Occipital lobe (tissue), 3 donors: ENCODE measurements at places on chromosomes 16 and 17. TPM values are rescaled to one million over a fixed set of nuclear protein-coding genes. Genes with fewer than 3 reads are reported as not detected.
A peak's percentile ranks its signal among the peaks of the same experiment; 100 is the strongest.

DNA sequence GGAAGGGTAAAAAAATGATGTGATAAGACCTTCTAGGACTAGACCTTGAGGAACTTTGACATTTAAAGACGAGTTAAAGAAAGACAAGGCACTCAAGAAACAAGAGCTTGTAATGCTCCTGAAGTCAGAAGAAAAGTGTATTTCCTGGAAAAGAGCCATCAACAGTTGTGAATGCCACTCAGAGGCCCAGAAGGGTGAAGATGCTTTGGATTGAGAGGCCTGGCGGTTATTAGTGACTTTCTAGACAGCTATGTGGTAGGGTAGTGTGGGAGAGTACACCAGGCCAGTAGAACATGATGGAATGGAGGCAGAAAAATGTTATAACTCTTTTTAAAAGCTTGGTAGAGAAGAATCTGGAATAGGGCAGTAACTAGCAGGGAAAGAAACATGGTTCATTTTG lies 34.1 kb upstream of the ANKFN1 start:
- no peak for DNase-seq

DNA sequence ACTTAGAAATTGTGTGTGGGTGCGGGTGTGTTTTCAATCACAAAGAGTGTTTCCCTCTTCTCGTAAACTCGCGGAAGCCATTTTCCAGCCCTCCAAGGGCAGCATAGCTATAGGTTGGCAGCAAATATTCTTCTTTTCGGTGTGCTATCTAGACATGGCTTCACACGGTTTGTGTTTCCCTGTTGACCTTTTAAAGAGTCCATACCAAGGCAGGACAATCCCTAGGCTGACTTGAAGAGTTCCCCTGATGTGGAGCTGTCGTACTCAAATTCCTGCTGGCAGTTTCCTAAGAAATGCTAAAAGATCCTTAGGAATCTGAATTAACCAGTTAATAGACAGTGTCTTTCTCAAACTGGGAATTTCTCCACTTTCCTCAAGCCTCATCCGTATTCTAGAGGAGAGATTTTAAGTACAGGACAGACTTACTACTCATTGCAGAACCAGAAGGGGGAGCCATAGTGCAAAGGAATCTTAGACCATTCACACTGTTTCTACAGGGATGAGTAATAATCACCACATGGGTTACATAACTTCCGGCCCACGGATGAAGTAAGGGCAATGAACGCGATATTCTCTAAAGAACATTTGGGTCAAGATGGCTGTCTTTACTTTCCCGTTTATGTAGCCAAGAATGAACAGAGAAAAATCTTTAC lies 288.6 kb upstream of the ELAC2 start:
- DNase-seq, result no peak

GRCh38 chr16:31005350-31006085 lies 4.9 kb downstream of the STX1B start:
- no peak for DNase-seq

GRCh38 chr16:2710711-2711231 lies 9.3 kb downstream of the PRSS27 start:
- peak; percentile 81 for DNase-seq

SDR42E2 gene
- total RNA-seq, result not detected

- no peak for DNase-seq
These were observed 133.2 kb upstream of the SOX9 start for GRCh38 chr17:71987634-71988033.

ANKRD11 gene
- total RNA-seq, result 27.5 TPM

DNA sequence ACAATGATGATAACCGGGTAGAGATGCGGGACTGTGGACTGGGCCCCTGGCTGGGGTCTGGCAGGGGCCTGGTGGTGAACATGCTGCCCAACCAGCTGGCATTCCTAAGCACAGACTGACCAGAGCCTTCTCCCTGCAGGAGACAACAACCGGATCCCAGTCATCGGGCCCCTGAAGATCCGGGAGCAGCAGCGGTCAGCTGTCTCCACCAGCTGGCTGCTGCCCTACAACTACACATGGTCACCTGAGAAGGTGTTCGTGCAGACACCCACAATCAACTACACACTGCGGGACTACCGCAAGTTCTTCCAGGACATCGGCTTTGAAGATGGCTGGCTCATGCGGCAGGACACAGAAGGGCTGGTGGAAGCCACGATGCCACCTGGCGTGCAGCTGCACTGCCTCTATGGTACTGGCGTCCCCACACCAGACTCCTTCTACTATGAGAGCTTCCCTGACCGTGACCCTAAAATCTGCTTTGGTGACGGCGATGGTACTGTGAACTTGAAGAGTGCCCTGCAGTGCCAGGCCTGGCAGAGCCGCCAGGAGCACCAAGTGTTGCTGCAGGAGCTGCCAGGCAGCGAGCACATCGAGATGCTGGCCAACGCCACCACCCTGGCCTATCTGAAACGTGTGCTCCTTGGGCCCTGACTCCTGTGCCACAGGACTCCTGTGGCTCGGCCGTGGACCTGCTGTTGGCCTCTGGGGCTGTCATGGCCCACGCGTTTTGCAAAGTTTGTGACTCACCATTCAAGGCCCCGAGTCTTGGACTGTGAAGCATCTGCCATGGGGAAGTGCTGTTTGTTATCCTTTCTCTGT lies 5.1 kb upstream of the SLC7A6 start:
- DNase-seq, result no peak

DNA sequence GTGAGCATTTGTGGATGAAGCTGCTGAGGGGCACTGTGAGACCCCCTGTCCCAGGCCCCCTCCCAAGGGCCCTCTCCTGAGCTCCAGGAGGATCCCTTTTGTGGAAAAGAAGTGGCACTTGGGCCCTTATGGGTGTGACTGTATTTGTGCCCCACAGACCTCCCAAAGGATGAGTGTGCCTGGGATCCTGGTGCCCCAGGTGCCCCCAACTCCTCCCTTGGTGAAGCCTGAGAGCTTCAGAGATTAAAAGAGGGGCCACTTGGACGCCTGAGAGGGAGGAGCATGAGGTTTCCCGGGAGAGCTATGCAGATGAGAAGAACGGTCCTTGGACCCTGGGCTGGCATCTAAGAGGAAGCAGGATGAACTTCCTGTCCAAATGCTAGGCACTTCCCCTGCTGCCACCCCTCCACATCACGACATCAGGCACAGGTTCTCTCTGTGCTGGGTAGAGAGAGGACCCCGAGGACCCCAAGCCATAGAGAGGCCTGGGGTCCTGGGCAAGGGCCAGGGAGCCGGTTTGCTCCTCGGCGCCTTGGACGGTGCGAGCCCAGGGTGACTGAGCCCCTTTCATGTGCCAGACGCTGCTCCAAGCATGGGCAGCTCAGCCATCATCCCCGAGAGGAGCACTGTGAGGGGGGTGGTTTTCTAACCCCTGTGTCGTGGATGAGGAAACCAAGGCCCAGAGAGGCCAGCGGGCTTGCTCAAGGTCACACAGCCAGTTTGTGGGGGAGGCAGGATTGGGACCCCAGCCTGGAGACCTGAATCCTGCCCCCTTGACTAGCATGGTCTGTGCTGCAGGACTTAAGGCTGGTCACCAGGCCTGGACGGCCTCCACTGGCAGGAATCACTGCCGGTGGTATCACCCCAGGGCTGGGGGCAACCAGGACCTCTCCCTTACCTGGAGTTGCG lies 5.6 kb upstream of the ADAM11 start:
- no peak for DNase-seq

- DNase-seq, result no peak
These were observed 571 bp upstream of the USP10 start for GRCh38 chr16:84699147-84699711.

ELMO3 gene
- total RNA-seq, result 0.16 TPM

- DNase-seq, result no peak
These were observed 787 bp downstream of the ZFPM1 start for GRCh38 chr16:88453611-88454522.

- peak; percentile 82 for DNase-seq
These were observed 1.5 kb upstream of the GSE1 start for GRCh38 chr16:85611444-85612190.

DNA sequence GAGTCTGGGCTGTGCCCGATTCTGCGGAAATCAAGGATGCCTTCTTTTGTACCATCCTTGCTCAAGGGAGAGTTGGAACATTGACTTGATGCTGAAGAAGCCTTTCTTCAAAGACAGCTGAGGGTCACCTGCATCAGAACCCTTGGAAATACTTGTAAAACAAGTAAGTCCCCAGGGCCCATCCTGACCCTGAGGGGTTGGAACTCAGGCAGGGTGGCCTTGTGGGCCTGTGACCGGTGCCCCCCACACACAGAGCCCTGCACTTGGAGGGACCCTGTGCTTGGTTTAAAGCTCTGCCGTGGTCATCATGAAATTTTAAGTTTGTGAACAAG lies 56.9 kb downstream of the WIPI1 start:
- peak; percentile 27 for DNase-seq

DNA sequence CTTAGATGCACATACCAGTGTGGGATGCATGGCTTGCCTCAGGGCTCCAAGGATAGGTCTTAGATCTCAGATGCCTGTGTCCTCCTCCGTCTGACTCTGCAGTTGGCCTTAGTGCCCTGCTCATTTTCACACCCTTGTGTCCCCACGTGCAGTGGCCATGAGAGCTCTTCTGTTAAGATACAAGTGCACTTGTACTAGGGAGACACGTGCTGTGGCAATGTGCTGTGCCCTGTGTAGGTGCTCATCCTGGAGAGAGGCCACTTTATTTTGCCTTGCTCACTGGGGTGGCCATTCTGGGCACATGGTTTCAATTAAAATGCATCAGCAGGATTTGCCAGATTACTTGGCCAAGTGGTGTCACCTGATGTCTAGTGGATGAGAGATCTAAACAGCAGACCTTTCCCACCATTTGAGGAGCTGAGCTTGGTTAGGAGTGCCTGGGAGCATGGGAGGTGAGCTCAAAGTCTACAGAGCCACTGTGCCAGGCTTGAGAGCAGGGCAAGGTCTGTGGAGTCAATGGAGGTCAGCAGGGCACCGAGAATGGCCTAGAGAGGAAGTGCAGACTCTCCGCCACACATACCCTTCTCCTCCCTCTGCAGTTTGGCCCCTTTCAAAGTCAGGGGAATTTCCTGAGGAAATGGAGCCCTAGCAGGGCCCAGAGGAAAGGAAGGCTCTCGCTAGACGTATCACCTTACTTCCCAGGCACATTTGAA lies 25.2 kb upstream of the SMPD3 start:
- no peak for DNase-seq

DNA sequence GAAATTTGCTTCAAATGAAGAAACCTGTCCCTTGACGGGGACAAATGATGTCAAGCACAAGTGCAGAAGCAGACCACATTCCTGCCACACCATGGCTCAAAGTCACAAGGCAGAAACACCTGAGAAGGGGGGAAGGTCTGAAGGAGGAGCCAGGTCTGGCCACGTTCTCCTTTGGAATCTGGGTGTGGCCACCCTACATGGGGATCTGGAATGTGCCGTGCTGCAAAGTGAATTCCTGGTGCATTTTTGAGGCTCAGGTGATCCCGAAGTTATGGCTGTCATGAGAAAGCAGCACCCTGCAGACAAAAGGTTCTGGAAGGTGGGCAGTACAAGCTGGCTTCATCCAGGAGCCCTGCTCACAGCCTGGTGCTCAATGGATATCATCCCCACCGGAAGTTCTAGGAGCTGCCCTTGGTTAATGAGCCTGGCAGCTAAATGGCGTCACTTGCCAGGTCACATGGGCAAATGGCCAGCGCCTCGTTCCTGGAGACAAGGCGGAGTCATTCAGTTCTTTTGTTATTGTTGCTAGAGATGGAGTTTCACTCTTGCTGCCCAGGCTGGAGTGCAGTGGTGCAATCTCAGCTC lies 20.1 kb upstream of the ADCY9 start:
- no peak for DNase-seq

DNA sequence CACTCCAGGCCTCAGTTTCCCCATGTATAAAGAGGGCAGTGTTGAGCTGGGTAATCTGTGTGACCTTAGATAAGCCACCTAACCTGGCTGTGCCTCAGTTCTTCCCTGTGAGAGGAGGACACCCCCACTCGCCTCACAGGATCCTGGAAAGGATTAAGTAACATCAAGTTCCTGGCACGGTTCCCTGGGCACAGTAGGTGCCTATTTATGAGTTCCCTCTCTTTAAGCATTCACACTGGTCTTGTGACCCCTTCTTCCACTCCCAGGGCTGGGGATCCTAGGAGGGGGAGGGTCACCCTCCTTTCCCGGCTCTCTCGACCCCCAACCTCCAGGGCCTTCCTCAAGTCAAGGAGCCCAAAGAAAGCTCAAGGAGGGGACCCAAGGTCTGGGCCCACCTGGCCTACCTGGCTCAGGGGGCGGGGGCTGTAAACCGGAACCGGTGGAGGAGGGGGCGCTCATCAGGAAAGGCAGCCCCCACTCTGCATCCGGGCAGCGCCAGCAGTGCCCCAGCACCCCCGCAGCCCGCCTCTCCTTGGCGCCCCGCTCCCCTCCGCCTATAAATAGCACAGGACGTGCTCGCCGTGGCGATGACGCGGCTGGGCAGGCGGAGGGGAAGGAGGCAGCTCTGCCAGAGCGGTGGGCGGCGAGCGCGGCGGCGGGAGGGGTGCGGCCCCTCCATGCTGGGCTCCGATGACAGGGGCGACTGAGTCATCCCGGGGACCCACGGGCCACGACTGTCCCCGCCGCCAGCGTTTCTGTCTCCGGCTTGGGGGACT lies 9.4 kb downstream of the RPL19 start:
- DNase-seq, result peak; percentile 63

GRCh38 chr16:86377251-86378022 lies 132.9 kb upstream of the FOXF1 start:
- DNase-seq, result no peak

- no peak for DNase-seq
These were observed 15.9 kb upstream of the RPRML start for GRCh38 chr17:46994993-46995392.

GRCh38 chr17:57568340-57568739 lies 176.8 kb downstream of the CCDC182 start:
- DNase-seq, result no peak

DNA sequence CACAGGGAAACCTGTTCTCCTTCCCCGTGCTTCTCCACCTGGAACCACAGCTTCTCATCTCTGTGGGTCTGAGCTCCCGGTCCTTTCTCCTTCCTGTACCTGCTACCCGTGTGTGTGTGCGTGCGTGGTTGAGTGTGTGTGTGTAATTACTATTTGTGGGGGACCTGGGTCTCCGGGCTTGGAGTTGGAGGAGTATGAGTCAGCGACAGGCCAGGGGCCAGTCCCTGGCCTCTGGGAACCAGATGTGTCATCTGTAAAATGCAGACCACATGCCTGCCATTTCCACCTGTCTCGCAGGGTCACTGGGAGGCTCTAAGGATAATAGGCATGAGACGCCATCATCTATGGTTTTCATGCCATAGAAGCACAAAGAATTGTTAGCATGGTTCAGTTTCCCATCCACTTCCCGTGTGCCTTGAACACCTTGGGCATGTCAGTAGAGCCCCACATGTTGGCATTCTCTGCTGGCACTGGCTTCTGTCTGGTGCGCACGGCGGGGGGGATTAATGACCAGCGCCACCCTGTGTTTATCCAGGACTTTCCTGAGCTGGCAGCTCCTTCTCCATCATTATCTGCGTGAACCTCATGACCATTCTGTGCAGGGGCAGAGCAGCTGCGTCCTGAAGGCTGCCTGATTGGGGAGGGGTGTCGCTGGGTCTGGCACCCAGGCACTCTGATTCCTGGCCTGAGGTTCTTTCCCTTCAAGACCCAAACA lies 1.5 kb downstream of the ZNF205 start:
- DNase-seq, result no peak

SOX15 gene
- total RNA-seq, result 0.47 TPM

GRCh38 chr16:61549327-61549726 lies 486.9 kb downstream of the CDH8 start:
- no peak for DNase-seq

RNF40 gene
- total RNA-seq, result 80.0 TPM

- peak; percentile 50 for DNase-seq
These were observed 28.0 kb downstream of the MRM1 start for GRCh38 chr17:36629252-36629847.
